ENCODE measurements at places on chromosomes 4 and X.

DNA sequence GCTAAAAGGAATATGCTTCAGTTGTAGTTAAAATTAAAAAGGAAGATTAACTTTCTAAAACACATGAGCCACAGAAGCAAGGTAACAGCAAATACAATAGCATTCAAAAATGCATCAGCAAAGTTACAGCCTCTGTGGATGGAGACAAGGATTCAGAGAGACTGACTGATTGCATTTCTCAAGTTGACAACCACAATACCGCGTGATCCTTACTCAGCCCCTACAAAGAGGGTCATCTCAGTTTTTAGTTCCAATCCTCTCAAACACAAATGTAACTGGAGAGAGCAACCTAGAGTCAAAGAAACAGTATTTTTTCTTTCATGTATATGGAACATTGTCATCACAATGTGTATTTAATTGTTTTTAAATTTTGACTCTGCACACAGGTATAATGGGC, 14.2 kb upstream of the C1QTNF7 start:
- no peak for DNase-seq

- no peak for DNase-seq
Observed at GRCh38 chr4:86718152-86718551, 124.0 kb downstream of the PTPN13 start.

DNA sequence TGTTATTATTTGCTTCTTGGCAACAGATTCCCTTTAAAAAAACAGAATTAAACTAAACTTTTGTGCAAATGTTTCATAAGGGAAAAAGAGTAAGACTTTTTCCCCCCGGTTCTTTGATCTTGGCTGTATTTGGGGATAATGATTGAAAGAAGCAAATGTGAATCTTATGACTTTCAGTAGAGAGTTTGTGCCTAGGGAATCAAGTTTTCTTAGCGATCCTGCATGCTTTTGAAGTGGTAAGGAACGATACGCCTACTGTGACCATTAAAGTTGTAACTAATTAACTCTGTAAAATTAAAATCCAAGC, 9.0 kb downstream of the ATP10D start:
- no peak for DNase-seq

- DNase-seq, result no peak
Observed at GRCh38 chrX:39050427-39050826, 249.2 kb downstream of the MID1IP1 start.

- DNase-seq, result peak; percentile 51
Observed at GRCh38 chrX:45824471-45824870, 623.8 kb upstream of the DIPK2B start.

All from stimulated activated CD4-positive, alpha-beta T cell treated with anti-CD3 and anti-CD28 coated beads, Interleukin-15, amount 100 ng/mL, for 48 hours (primary cell).